ENCODE measurements at places on chromosomes 2 and 18.

DNA sequence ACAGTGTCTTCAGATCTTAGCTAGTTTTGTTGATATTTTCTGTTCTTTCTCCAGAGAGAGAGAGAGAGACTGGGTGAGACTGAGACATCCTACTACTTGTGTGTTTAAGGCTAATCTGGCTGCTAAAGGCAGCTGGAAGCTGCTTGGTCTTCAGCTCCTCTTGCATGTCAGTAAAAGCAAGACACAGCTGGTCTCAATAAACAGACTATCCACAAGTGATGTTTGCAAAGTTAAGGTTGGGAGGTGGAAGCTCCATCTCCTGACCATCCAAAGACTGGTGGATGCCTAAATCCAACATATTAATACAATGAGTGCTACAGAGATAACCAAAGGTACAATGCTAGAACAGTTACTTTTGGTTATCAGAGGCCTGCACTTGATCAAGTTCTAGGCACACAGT is 17.8 kb downstream of the ERFE start:
- DNase-seq = no peak

DNA sequence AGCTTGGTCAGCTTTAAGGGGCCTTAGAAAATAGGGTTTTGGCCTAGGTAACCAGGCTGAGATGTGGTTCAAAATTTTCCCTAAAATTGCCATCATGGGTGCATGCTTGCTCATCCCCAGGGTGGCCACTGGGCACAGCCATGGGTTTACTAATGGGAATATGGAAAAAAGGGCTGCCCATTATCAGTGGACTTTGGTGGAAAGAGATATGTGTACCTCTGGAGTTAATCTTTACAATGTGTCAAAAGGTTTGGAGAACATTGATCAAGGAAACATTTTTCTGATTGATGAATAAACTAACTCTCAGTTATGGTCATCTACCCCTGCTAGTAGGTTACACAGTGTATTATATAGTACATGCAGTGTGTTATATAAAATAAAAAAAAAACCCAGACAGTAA is 13.1 kb downstream of the KDM3A start:
- no peak for DNase-seq

GRCh38 chr2:232632904-232633412 is 446 bp upstream of the EFHD1 start:
- DNase-seq = peak; percentile 19

- no peak for DNase-seq
These were observed 19.8 kb downstream of the LONRF2 start for GRCh38 chr2:100302585-100302892.

GRCh38 chr2:126227250-126227649 is 428.7 kb upstream of the GYPC start:
- DNase-seq = no peak

- DNase-seq = no peak
These were observed 10.8 kb downstream of the GBX2 start for GRCh38 chr2:236157366-236157765.

DNA sequence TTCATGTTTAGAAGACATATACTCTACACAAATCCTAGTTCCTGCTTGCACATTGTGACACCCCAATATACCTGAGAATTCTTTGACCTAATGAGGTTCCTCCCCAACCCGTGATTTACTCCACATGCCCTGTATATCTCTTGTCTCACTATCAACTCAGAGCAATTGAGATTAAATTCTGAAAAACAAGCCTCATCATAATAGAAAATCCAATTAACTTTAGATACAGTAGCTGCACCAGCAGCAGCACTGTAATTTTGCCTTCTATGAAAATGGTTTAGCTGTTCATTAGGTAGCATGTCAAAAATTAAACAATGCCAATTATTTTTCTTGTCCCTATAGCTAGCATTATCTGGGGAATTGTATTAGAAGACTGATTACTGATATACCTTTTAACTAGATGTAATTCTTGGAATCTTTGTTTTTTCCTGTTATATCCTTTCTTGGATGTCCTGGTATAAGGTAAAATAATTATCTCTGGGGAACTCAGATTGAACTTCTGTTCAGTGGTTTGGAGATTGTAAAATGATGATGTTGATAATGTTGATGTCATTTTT is 218.9 kb upstream of the TANK start:
- DNase-seq = no peak

- DNase-seq = peak; percentile 83
These were observed 6.6 kb upstream of the PTMA start for GRCh38 chr2:231701456-231702373.

DNA sequence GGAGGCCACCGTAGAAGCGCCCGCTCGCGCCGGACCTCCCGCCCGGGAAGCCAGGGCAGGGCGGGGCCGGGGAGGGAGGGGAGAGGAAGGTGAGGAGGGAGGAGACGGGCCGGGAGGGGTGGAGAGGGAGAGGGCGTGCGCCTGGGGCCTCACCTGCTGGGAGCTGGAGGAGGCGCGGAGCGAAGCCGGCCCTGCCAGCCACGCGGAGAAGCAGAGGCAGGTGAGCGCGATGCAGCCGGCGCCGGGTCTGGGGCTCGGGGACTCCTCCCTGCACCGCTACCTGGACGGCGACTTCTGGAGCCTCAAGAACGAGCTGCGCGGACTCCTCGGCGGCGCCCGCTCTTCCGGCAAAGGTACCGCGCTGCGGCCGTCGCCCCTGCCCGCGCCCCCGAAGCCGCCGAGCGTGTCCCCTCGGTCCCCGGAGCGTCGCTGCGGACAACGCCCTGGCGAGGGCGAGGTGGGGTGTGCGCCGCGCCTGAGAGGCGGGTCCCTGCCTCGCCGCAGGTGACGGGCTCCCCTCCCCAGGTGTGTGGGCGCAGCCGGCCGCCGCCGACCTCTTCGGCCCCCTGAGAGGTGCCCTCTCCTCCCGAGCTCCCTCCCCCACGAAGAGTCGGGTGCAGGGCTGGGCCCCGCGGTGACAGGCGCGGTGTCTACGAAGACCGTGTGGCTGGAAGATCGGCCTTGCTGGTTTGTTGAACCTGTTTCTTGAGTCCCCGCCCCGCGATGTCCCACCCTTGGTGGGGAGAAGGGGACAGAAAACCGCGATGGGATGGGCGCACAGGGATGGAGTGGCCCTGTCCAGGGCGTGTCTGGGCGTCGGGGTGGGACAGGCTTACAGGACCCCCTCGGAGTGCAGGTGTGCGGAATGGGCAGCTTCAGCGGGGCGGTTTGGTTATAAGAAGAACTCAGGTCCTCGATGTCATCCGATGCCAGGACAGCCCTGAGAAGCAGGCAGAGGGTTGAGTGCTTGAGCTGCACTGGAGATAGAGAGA is at the start of gene ACOXL:
ACOXL (plus strand) TSS at position 152 of the 992 bp plus-strand sequence. CDS start 35,817 bp downstream, outside the sequence.
- DNase-seq = no peak

GRCh38 chr2:35104309-35104708 is 1251.3 kb upstream of the CRIM1 start:
- no peak for DNase-seq

- DNase-seq = no peak
These were observed 203.5 kb upstream of the TWIST2 start for GRCh38 chr2:238644095-238645081.

DNA sequence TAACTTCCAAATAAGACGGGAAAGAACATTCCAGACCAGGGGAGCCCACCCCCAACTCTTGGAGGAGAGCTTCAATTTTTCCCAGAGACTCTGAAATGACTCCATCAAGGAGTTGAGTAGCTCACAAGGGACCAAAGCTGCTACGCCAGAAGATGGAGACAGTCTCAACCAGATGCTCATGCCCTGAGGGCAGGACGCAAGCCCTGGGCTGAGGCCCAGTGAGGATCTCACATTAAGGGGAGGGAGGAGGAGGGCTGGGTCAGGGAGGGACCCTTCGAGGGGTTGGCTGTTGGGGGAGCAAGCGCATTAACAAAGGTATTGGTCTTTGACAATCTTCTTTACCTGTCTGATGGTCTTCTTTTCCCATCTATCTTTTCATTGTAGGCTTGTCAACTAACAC is 141.3 kb upstream of the SLC1A4 start:
- no peak for DNase-seq

DNA sequence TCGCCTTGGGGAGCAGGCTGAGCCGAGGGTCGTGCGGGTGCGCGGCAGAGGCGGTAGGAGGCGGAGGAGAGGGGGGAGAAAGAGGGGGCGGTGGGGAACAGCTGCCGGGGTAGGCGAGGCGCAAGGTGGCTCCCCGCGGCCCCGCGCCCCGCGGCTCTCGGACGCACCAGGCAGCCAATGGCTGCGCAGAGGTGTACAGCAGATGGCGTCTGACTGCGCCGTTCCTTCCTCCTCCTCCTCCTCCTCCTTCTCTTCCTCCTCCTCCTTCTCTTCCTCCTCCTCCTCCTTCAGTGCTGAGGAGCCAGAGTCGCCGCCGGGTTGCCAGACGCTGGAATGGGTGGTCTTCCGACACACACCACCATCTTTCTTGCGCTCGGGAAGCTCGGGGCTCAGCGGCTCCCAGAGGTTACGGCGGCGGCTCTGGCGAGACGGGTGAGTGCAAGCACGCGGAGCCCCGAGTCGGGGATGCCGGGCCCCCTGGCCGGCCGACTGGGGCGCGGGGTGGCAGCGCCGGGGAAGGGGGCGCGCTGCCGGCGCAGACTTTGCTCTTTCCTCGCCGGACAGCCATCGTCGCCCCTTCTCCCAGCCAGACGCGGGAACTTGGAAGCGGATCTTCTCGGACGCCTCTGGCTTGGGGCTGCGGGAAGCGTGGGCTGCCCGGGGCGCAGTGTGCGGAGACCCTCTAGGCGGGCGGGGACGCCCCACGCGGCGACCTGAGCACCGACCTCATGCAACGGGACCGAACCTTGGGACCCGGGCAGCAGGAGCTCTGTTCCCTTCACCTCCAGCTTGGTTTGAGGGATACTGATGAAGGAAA is at the start of gene THSD7B:
THSD7B (plus strand) TSS at position 290 of the 817 bp plus-strand sequence. CDS start 116,634 bp downstream, outside the sequence.
- no peak for DNase-seq

GRCh38 chr18:34978953-34979608 is 62.1 kb upstream of the MAPRE2 start:
- peak; percentile 27 for DNase-seq

GRCh38 chr2:177422271-177422670 is 29.7 kb downstream of the AGPS start:
- DNase-seq = no peak

- DNase-seq = no peak
These were observed 157.3 kb downstream of the MEMO1 start for GRCh38 chr2:31853521-31853920.

DNA sequence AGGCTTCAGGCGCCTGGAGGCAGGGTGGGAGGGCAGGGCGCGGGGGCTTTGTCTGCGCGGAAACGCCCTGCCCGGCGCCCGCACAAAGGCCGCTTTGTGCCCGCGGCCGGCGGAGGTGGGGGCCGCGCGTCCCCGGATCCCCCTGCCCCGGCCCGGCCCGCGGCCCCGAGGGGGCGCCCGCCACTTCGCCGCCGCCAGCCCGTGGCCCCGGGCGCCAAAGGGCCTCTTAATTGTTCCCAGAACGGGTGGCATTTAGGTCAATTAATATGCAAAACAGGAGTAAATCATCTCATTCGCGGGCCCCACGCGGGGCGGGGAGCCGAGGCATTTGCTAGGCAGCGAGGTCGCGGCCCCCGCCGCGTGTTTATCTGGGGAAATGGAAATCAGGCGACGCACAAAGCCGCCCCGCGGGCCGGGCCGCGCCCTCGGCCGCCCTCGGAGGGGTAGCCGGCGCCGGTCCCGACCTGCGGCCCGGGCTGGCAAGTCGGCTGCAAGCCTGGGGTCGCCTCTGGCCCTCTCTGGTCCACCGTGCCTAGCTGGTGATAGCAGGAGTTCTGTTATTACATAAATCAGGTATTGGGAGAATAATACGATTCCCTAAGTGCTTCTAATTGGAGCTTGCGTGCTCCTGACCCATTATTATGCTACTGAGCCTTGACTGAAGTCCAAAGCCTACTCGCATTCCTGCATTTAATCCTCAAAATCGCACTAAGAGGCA is 148.2 kb upstream of the GLI2 start:
- no peak for DNase-seq

GRCh38 chr2:67137699-67138098 is 259.4 kb upstream of the ETAA1 start:
- DNase-seq = no peak

- DNase-seq = no peak
These were observed 73.2 kb upstream of the LCLAT1 start for GRCh38 chr2:30373881-30374302.

DNA sequence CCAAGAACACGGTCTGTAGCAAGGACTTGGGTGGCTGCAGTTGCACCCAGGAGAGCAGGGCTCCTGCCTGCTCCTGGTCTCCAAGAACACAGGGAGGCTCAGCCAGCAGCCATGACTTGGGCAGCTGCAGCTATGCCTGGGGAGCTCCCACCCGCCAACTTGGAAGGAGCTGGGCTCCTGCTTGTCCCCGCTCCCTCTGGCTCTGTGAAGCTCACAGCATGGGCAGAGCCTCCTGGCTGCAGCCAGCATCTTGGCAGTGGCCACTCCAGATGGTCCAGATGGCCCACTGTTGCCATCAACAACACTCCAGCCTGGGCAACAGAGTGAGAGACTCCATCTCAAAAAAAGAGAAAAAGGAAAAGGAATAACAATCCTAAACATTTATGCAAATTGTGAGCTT is 5.2 kb downstream of the ZSCAN30 start:
- no peak for DNase-seq

- no peak for DNase-seq
These were observed 14.6 kb downstream of the PTPN18 start for GRCh38 chr2:130370490-130370889.

DNA sequence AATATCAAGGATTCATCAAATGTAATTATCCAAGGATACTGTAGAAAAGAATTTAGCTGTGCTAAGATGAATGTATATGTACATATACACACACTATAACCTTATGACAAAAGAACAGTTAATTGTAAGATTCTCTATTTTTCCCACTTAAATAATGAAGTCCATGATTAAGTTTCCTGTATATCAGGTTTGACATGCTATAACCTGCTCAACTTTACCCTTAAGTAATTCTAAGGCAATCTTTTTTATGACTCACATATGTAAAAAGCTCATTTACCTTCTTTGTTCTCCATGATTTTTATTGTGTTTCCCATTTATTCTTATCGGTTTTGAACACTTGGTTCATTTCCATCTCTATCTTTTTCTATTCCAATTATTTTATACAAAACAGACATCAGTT is 1213.1 kb upstream of the SLC39A10 start:
- no peak for DNase-seq

GRCh38 chr2:124822516-124822915 is 797.4 kb downstream of the CNTNAP5 start:
- no peak for DNase-seq

DNA sequence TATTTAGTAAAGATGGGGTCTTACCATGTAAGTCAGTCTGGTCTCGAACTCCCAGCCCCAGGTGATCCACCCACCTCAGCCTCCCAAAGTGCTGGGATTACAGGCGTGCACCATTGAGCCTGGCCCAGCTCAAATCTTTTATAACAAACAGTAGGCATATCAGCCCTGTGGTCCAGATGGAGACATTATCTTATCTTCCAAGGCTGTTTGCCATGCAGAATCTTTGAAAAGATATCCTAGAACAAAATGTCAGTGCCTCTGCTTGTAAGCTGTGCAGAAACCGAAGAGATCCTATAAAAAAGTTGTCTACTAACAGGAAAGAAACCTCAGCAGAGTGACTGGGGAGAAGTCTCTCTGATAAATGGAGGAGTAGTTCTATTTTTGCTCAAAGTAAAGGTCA is 142.1 kb downstream of the PTH2R start:
- no peak for DNase-seq

DNA sequence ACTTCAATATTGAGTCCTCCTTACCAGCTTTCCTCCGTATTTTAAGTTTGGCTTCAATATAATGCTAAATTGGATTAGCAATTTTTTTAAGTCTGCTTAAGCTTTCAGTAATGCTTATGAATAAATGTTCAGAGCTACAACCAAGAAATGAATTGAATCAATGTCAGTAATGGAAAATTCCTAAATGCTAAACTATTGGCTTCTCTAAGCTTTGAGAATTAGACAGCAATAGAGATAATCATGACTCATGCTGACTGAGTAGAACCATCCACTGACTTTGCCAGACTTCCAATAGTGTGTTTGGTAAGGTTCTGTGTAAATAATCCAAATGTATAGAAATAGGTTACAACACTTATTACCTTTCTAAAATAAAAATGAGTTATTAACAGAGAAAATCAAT is 8.9 kb upstream of the PDE1A start:
- no peak for DNase-seq

Data from NCI-H1694 (cell line).